ENCODE measurements at places on chromosomes 5 and 9. TPM values are rescaled to one million over a fixed set of nuclear protein-coding genes. Genes with fewer than 3 reads are reported as not detected.

Gene OR1J2
- not detected for total RNA-seq

Gene ZNF354C
- 2.1 TPM for total RNA-seq

Gene SELENOP
- total RNA-seq, result 139 TPM

Gene NUTM2F
- not detected for total RNA-seq

Gene PPP3R2
- total RNA-seq, result not detected

Gene PCDHA1
- total RNA-seq, result not detected

Gene ASPN
- 16.5 TPM for total RNA-seq

Gene FAM169A
- 1.3 TPM for total RNA-seq

Gene APBA1
- total RNA-seq, result 2.0 TPM

Gene PDZD2
- 2.0 TPM for total RNA-seq

Gene F2RL1
- total RNA-seq, result 17.6 TPM

- no peaks in the 10 kb centered on the region for H3K36me3 ChIP-seq
- H3K4me1 ChIP-seq, result peaks cover 24% of the 10 kb centered on the region
- no peak for DNase-seq
- H3K27me3 ChIP-seq, result no peaks in the 10 kb centered on the region
Measured at GRCh38 chr5:134125039-134126015, 10.8 kb downstream of the TCF7 start.

GRCh38 chr9:2816476-2817141 is 27.3 kb downstream of the PUM3 start:
- H3K4me1 ChIP-seq, result peaks cover 8% of the 10 kb centered on the region
- no peak overlapping the region for H3K4me3 ChIP-seq
- H3K36me3 ChIP-seq, result no peaks in the 10 kb centered on the region
- H3K27ac ChIP-seq, result peak overlapping the region; percentile 8
- H3K27me3 ChIP-seq, result no peaks in the 10 kb centered on the region

DNA sequence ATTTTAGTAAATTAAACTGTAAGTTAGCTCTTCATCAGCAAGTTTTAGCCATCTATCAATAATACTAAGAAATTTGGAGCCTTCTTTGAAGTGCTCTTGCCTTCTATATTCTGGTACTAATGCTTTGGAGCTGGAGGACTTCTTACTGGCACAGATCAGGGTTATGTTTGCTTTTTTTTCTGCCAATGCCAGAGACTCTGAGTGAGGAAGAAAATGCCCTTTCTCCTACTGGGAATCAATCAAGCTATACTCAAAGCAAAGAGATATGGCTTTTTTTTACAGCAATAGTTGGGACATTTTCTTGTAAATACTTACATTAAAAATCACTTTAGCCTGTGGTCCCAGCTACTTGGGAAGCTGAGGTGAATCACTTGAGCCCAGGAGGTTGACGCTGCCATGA is 4.3 kb downstream of the HSDL2 start:
- no peaks in the 10 kb centered on the region for H3K36me3 ChIP-seq
- H3K4me1 ChIP-seq, result peaks cover 11% of the 10 kb centered on the region
- H3K27me3 ChIP-seq, result no peaks in the 10 kb centered on the region

DNA sequence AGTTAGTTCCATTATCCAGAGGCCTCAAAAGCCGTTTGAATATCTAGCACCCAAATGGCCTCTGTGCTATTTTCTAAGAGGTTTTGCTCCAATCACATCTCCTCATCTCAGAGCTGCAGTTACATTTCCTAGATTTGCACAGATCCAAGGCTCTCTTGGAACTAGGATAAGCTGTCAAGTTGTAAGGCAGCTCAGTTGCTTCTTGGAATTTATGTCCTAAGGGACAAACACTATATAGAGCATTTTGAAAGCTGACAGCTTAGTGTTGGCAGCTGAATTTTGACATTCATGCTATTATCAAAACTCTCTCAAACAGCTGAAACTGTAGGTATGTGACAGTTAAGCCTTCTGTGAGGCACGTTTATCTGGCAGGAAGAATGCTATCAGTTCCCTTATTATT is 97.0 kb downstream of the MACIR start:
- DNase-seq, result no peak
- no peak overlapping the region for H3K4me3 ChIP-seq
- H3K36me3 ChIP-seq, result no peaks in the 10 kb centered on the region
- no peaks in the 10 kb centered on the region for H3K27me3 ChIP-seq

DNA sequence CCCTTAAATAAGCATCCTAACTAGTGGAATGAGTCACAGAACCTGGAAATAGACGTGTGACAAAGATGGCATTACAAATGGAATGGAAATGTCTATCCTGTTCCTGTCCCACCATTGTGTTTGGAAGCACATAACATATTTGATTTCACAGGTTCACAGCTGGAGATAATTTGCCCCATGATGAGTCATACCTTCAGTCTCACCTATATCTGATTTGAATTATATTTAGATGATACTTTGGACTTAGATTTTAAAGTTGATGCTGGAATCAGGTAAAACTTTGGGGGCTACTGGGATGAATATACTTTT is 92.5 kb downstream of the CEMIP2 start:
- H3K4me3 ChIP-seq, result no peak overlapping the region
- H3K27me3 ChIP-seq, result no peaks in the 10 kb centered on the region
- H3K36me3 ChIP-seq, result no peaks in the 10 kb centered on the region
- no peak overlapping the region for H3K27ac ChIP-seq

DNA sequence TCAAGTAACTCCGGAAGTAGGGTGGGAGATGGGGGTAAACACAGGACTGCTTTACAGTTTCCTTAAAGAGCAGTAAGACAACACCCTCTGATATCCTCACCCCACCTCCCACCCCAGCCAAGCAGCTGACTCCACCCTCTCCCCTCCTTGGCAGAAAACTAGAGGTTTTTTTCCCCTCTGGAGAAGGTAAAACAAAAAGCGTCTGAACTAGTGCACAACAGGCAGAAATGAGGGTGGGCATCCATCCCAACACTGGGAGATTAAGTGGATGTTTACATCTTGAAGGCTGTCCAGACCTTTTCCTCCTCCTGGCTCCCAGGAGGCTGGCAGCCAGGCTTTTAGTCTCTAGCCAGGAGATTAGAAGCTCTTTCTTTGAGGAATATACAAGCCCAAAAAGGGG is 13.9 kb upstream of the CTNNAL1 start:
- no peak overlapping the region for H3K4me3 ChIP-seq
- no peak overlapping the region for H3K27ac ChIP-seq
- DNase-seq, result no peak
- H3K27me3 ChIP-seq, result no peaks in the 10 kb centered on the region

GRCh38 chr5:137819766-137820165 is 47.9 kb upstream of the MYOT start:
- no peak overlapping the region for H3K27ac ChIP-seq
- H3K36me3 ChIP-seq, result no peaks in the 10 kb centered on the region
- no peaks in the 10 kb centered on the region for H3K27me3 ChIP-seq
- DNase-seq, result no peak
- peaks cover 13% of the 10 kb centered on the region for H3K4me1 ChIP-seq

DNA sequence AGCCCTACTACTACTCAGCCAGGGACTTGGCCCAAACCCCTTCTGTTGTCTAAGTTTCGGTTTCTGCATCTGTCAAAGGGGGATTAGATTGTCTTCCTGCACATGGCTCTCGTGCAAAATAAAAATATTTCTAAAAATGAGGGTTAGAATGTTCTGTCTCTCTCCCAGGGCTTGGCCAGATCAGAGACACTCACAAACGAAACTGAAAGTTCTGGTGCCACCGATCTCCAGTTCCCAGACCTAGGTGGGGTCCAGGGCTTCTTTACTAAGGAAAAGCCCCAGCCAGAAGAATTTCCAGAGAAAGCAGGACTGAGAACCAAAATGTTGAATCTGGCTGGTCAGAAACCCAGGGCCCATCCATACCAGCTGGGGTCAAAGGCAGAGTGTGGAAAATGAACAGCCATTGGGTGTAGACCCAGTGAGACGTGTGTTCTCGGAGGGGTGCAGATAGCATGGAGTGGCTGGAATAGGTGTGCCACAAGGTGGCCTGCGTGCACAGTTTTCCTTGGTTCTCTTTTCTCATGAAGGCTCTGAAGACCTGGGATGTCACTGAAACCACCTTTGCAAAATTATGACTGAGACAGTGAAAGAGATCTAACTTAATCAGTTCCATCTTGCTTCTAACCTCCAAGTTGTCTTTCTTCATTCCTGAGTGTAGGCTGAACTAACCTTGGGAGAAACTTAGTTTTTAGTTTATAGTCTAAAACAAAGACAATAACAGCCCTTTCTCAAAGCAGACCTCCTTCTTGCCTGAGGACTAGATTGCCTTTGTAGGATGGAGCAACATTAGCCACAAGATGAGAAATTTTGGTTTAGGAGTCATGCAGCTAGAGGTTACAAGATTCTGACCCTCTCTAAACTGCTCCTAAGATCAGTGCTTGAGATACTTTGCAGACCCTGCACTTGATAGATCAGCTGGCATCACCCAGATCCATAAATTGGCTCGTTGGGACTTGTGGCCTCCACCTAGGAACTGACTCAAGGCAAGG is 2.3 kb upstream of the SLC23A1 start:
- no peaks in the 10 kb centered on the region for H3K4me1 ChIP-seq
- H3K27me3 ChIP-seq, result no peaks in the 10 kb centered on the region
- no peak for DNase-seq
- H3K4me3 ChIP-seq, result no peak overlapping the region
- no peaks in the 10 kb centered on the region for H3K36me3 ChIP-seq

DNA sequence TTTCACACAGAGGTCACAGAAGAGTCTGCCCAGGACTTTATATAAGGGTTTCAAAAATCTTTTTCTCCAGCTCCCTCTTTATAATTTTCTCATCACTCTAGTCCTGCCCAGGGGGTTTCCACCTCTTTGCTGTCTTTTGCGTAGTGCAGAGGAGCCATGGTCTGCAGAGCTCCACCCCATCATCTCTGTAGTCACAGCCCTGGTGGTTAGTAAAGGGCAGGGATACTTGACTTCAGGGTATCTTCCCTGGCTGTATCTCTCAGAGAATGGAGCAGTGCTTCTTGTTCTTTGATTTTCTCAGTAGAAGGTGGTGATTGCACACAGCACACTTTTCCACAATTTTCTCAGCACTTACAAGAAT is 900.6 kb upstream of the COX7C start:
- no peaks in the 10 kb centered on the region for H3K27me3 ChIP-seq
- H3K4me1 ChIP-seq, result no peaks in the 10 kb centered on the region
- H3K27ac ChIP-seq, result no peak overlapping the region
- H3K4me3 ChIP-seq, result no peak overlapping the region
- no peaks in the 10 kb centered on the region for H3K36me3 ChIP-seq

GRCh38 chr5:178108966-178109365 is 4.4 kb upstream of the N4BP3 start:
- H3K4me1 ChIP-seq, result no peaks in the 10 kb centered on the region
- H3K27me3 ChIP-seq, result no peaks in the 10 kb centered on the region
- no peak overlapping the region for H3K4me3 ChIP-seq
- no peak for DNase-seq
- no peaks in the 10 kb centered on the region for H3K36me3 ChIP-seq

DNA sequence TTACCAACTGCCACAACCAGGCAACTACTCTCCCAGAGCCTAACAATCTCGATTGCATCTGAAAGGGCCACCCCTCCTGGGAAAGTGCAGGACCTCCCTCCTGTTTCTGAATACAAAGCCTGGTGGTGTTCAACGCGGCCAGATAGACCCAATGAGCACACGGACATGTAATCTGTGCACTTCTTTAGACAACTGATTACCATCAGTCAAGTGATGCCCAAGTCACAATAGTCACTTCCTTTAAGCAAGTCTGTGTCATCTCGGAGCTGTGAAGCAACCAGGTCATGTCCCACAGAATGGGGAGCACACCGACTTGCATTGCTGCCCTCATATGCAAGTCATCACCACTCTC is 739 bp downstream of the C9orf72 start:
- H3K4me1 ChIP-seq, result peaks cover 13% of the 10 kb centered on the region
- H3K27me3 ChIP-seq, result no peaks in the 10 kb centered on the region

DNA sequence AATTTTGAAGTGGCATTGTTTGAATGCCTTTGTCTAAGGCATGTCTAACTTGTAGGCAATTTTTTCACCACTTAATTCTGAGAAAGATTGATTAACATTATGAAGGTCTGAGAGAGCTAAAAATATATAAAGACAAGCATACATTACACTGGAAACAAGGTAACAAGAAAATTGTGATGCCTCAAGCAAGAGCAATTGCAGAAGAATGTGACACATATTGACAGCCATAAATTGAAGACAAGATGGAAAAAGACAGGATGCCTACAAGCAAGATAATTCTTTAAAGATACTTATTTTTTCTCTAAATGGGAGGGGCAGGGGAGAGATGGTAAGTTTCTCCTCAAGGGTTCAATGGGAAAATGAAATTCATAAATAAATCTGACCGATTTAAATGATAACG is 103.1 kb upstream of the CYLC2 start:
- H3K4me1 ChIP-seq, result no peaks in the 10 kb centered on the region
- DNase-seq, result no peak
- H3K36me3 ChIP-seq, result no peaks in the 10 kb centered on the region
- no peak overlapping the region for H3K4me3 ChIP-seq
- no peaks in the 10 kb centered on the region for H3K27me3 ChIP-seq

- no peaks in the 10 kb centered on the region for H3K27me3 ChIP-seq
- DNase-seq, result peak; percentile 37
- H3K36me3 ChIP-seq, result no peaks in the 10 kb centered on the region
- no peak overlapping the region for H3K27ac ChIP-seq
- H3K4me3 ChIP-seq, result no peak overlapping the region
Measured at GRCh38 chr9:124218438-124218982, 39.2 kb upstream of the NEK6 start.

GRCh38 chr5:103624675-103625074 is 62.1 kb upstream of the NUDT12 start:
- H3K36me3 ChIP-seq, result no peaks in the 10 kb centered on the region
- no peaks in the 10 kb centered on the region for H3K4me1 ChIP-seq
- no peaks in the 10 kb centered on the region for H3K27me3 ChIP-seq
- DNase-seq, result no peak
- H3K27ac ChIP-seq, result no peak overlapping the region
- no peak overlapping the region for H3K4me3 ChIP-seq

DNA sequence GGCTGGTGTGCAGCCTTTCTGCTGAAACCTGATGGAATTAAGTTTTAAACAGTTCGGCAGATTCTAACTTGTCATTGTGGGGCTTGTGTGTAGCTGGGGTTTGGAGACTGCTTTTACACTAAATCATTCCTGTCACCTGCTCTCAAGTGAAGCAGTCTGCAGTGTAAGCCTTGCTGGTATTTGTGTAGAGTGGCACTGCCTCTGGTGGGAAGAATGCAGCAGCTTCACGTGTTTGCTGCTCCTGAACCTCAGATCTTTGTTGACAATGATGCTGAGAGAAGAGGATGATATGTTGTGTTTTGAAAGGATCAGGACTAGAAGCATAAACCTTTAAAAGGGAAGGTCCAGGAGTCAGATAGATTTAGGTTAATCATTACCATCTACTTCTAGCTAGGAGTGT is 88.1 kb downstream of the KDM4C start:
- no peaks in the 10 kb centered on the region for H3K27me3 ChIP-seq
- no peaks in the 10 kb centered on the region for H3K36me3 ChIP-seq
- no peak overlapping the region for H3K4me3 ChIP-seq
- no peak for DNase-seq
- no peaks in the 10 kb centered on the region for H3K4me1 ChIP-seq
- H3K27ac ChIP-seq, result no peak overlapping the region

- no peaks in the 10 kb centered on the region for H3K4me1 ChIP-seq
- no peaks in the 10 kb centered on the region for H3K36me3 ChIP-seq
- H3K27ac ChIP-seq, result no peak overlapping the region
- no peaks in the 10 kb centered on the region for H3K27me3 ChIP-seq
- no peak for DNase-seq
- no peak overlapping the region for H3K4me3 ChIP-seq
Measured at GRCh38 chr5:11540112-11540511, 364.1 kb downstream of the CTNND2 start.

GRCh38 chr9:36317766-36318165 is 59.5 kb upstream of the GNE start:
- DNase-seq, result peak; percentile 57
- peaks cover 20% of the 10 kb centered on the region for H3K4me1 ChIP-seq
- no peak overlapping the region for H3K4me3 ChIP-seq
- H3K27ac ChIP-seq, result no peak overlapping the region
- H3K36me3 ChIP-seq, result no peaks in the 10 kb centered on the region

Data from pancreas (tissue), 10 donors.